ENCODE measurements at places on chromosomes 6 and 20.

GRCh38 chr6:91824331-91824730 lies 1237.5 kb upstream of the MAP3K7 start:
- DNase-seq = no peak

DNA sequence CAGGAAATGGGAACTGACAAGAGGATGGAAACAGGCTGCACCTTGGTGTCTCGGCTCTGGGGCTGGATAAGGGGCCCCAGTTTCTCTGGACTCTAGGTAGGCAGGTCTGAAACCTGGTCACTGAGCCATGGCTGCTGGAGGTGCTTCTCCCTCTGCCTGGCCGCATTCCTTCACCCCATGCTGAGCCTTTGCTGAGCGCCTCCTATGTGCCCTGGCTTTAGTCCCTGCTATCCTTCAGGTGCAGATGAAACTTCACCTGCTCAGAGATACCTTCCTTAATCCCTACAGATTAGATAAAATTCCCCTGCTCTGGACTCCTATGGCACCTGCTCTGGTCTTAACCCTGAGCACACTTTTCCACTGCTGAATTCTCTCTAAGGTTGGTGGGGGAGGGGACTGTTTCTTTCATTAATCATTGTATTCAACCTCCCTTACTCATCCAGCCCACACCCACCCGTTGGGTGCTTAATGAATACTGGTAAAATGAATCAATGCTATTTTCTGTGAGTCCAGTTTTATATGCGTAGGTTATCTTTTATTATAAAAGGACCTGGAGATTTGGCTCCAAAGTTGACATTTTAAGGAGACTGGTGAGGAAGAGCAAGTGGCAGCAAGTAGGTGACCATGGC lies 19.3 kb downstream of the MYLK4 start:
- DNase-seq = no peak

DNA sequence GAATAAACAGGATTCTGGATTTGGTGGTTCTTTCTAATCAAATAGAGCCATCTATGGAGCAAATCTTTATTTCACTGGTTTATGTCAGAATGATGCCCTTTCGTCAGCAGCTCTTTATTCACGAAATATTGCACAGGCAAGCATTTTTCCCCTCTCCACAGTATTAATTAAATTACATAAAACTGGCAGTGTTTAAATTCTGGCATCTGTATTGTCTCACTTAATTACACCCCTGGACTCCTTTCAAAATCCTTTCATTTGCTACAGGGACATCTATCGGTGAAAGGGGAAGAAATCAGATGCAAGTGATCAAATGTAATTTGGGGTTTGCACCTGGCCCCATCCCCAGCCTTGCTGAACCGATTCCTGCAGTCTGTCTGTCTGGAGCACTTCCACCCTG lies 801.9 kb downstream of the QKI start:
- DNase-seq = no peak

DNA sequence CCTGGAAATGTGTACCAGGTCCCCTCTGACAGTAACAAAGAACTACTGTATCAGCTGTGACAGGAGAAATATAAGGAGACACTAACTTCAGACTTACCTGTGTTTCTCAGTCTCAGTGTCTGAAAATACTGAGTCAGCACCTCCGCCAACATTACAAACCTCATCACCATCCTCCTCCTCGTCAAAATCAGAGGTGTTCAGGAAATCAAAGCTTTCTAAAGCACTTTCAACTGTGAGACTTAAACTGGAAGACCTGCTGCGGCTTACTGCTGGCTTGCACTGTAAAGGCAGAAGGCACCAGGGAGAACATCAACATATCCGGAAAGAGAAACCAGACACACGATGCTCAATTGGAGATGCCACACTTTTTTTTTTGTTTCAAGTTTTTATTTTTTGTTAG lies 40.3 kb upstream of the ARMH2 start:
- DNase-seq = no peak

- DNase-seq = no peak
Observed at GRCh38 chr6:137904822-137905617, 38.0 kb downstream of the TNFAIP3 start.

DNA sequence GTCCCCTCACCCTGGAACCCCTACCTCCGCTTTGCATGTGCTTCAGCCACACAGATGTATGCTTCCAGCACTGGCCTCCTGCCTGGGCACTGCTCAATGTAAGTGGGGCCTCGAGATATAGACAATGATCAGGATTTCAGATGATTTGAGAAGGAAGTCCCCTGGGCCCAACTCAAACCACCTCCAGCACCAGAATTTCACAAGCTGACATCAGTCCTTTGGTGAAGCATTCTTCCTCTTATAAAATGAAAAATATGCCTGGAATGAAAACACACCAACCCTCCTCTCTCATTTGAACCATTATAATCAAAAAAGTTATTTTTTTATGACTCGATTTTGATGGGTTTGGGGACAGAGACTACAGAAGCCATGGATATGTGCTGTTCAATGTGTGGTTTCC lies 48.5 kb downstream of the BTBD3 start:
- DNase-seq = no peak

- no peak for DNase-seq
Observed at GRCh38 chr6:8041913-8042583, 22.1 kb downstream of the BLOC1S5 start.

- no peak for DNase-seq
Observed at GRCh38 chr20:41001497-41001896, 27.1 kb upstream of the TOP1 start.

- DNase-seq = no peak
Observed at GRCh38 chr20:35215066-35215956, 11.2 kb upstream of the MMP24 start.

DNA sequence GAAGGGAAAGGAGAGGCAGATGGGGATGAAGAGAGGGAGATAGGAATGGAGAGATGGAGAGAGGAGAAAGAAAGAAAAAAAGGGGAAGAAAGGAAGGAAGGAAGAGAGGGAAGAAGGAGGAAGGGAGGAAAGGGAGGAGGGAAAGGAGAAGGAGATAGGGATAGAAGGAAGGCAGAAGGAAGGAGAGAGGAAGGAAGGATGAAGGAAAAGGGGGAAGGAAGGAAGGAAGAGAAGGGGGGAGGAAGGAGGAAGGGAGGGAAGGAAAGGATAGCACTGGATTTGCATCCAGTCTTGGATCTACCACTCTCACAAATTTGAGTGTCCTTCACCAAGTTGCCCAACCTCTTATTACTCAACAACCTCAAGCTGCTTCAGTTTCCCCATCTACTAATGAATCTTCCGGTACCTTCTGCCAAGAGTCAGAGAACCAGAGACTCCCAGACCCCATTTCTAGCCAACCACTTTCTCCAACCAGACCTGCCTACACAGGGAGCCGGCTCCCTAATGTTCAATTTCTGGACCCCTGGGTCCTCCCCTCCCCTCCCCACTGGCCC lies 79.7 kb upstream of the FOXP4 start:
- DNase-seq = no peak

Data from T-helper 2 cell (primary cell).